Activated naive CD8-positive, alpha-beta T cell treated with anti-CD3 and anti-CD28 coated beads for 36 hours (primary cell): ENCODE measurements at places on chromosomes 4 and X. TPM values are rescaled to one million over a fixed set of nuclear protein-coding genes. Genes with fewer than 3 reads are reported as not detected.

GRCh38 chrX:14476205-14476604, 53.1 kb upstream of the GLRA2 start:
- H3K27ac ChIP-seq: no peak overlapping the region
- no peaks in the 10 kb centered on the region for H3K27me3 ChIP-seq
- H3K4me3 ChIP-seq: no peak overlapping the region

- H3K36me3 ChIP-seq: no peaks in the 10 kb centered on the region
- H3K27ac ChIP-seq: no peak within 1 kb of the TSS
- peaks cover 81% of the 10 kb centered on the region for H3K27me3 ChIP-seq
- H3K4me1 ChIP-seq: peaks cover 9% of the 10 kb centered on the region
- no peak for DNase-seq
These were observed at the start of gene HMX1 for GRCh38 chr4:8871417-8872401. TSS of gene HMX1 (minus strand) at chr4:8871839. CDS start at chr4:8871614, 225 bp downstream.

GRCh38 chr4:16884673-16885460, 13.6 kb downstream of the LDB2 start:
- H3K4me3 ChIP-seq: no peak overlapping the region

GRCh38 chr4:89316211-89316610, 8.6 kb upstream of the GPRIN3 start:
- H3K36me3 ChIP-seq: no peaks in the 10 kb centered on the region
- no peak overlapping the region for H3K4me3 ChIP-seq

DNA sequence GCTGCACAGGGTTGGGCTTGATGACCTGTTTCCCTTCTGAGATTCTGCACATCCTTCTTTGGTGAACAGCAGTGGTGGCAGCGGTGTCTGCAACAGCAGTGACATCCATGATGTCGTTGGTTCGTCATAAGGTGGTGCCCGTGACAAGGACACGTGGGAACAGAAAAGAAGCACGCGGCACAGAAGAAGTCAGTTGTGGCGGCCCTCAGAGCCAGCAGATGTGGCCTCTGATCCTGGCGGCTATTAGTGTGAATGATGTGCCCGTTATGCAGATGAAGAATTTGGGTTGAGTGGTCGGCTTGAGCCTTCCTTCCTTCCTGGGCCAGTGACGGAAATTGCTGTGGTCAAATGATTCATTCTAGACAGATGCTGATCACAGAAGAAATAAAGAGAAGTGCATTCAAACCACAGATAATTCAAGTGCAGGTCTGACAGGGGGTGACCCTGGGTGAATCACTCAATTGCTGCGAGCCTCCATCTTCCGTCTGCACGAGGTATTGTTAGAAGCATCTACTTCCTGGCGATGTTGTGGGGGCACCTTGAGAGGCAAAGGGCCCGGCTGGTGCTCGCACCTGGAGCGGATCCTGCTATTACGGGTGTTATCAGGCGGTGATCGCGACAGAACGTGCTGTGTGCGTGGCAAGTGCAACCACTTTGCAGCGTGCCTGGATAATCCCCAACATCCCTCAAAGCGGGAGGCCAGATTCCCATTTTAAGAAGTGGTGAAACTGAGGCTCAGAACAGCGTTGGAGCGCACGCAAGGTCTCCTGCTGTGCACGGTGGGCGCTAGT, 215.2 kb upstream of the PSAPL1 start:
- peak overlapping the region; percentile 19 for H3K4me3 ChIP-seq
- H3K27me3 ChIP-seq: peaks cover 12% of the 10 kb centered on the region
- H3K36me3 ChIP-seq: no peaks in the 10 kb centered on the region
- DNase-seq: peak; percentile 58

GRCh38 chr4:82744284-82744968, 54.2 kb downstream of the SCD5 start:
- no peak for DNase-seq
- H3K4me1 ChIP-seq: no peaks in the 10 kb centered on the region
- H3K4me3 ChIP-seq: no peak overlapping the region
- H3K27ac ChIP-seq: no peak overlapping the region

- no peaks in the 10 kb centered on the region for H3K4me1 ChIP-seq
- no peak overlapping the region for H3K27ac ChIP-seq
- H3K27me3 ChIP-seq: no peaks in the 10 kb centered on the region
- no peak for DNase-seq
These were observed 261.8 kb downstream of the CAMK2D start for GRCh38 chr4:113499696-113500095.

DNA sequence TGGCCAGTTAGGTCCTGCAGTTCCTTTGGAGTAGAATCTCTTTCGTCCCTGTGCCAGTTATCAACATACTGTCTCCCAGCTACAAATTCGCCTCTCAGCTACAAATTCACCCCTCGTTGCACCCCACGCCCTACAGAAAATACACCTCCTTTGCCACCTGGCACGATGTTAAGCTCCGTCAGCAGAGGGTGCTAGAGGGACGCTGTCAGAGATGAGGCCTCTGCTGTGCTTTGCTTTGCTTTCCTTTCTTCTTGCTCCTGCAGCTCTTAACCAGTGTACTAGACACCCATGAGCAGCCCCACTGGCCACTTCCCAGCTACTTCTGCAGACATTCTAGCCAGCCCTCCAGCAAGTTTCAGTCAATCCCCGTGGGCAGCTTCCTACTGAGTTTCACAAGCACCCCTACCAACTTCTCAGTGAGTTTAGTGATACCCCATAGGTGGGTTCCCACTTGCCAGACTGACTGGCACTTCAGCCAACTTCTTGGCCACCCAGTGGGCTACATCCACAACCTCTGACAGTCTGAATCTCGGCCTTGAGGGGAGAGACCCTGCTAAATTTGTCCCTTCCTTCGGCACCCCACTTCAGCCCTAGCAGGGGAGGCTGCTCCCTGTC, 21.8 kb downstream of the HAUS3 start:
- H3K27ac ChIP-seq: no peak overlapping the region
- no peaks in the 10 kb centered on the region for H3K27me3 ChIP-seq
- no peak overlapping the region for H3K4me3 ChIP-seq
- H3K36me3 ChIP-seq: peaks cover 3% of the 10 kb centered on the region

DNA sequence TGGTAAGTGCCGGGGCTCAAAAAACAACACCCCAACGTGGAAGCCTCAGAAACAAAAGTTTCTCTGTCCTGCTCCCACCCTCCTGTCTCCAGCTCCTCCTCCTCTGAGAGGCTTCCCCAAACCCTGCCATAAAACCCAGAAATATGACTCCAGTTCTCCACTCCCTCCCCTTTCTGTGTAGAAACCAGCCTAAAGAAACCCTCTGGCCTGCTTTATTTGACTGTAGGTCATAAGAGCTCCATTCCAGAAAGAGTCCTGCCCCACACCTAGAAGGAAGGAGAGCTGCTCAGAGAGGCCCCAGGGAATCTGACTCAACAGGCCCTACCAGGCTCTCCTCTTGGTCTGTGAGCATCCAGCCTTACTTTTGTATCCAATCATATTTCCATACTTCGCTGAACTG, 872 bp upstream of the S100P start:
- no peaks in the 10 kb centered on the region for H3K27me3 ChIP-seq
- H3K4me3 ChIP-seq: no peak overlapping the region
- H3K4me1 ChIP-seq: peaks cover 82% of the 10 kb centered on the region
- H3K27ac ChIP-seq: peak overlapping the region; percentile 62
- peaks cover 1% of the 10 kb centered on the region for H3K36me3 ChIP-seq

DNA sequence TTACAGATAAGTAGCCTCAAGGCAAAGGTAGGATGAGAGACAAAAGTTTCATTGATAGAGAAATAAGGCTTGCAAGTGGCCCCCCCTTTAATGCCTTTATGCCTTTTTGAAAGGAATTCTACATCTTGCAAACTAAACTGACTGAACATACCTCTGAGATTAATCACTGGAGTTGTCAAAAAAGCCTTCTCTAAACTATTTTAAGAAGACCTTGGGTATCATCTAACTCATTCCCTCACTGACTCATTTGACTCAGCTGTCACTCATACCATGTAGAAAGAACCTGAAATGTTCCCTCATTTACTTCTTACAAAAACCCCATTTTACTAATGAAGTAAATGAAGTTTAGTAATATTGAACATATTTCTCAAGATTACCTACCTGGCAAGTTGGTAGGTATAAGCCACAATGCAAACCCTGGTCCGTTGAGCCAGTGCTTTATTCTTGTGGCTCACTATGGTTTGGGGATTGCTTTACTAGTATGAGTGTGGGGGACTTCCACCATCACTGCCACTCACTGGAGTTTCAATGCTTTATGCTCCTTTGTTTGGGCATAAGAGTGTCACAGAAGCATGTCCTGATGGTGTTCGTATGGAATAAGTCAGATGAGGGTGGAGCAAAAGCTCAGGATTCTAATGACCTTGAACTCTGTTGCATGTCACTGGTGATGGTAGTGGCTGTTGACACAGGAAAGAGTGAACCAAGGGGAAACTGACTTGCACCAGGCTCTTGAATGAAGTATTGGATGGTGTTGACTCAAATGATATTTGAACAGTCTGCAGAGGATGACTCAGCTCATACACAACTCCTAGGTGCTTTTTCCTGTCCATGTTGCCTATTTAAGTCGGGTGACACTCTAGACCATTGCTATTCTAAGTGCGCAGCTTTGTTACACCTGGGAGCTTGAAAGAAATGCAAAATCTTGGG, 305.5 kb upstream of the EMCN start:
- H3K36me3 ChIP-seq: no peaks in the 10 kb centered on the region
- H3K27ac ChIP-seq: no peak overlapping the region
- no peak overlapping the region for H3K4me3 ChIP-seq
- DNase-seq: no peak

GRCh38 chr4:20840648-20841190, 140.5 kb downstream of the PACRGL start:
- DNase-seq: no peak
- H3K36me3 ChIP-seq: no peaks in the 10 kb centered on the region
- no peak overlapping the region for H3K4me3 ChIP-seq
- no peaks in the 10 kb centered on the region for H3K27me3 ChIP-seq

DNA sequence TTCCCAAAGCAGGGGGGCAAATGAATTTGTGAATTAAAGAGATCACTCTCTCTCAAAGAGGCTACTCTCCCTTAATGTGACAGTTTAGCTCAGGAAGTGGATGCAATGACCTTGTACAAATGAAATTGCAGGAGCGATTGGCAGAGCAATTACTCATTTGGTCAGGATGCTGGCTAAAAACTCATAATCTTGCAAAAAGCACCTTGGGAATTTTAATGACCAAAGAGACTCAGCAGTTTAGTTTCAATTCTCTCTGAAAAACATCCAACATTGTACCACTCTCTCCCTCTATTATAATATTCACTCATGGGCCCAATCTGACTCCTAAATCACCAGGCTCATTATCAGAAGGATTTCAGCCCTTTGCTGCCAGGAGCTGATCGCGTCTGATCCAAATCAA, 26.1 kb downstream of the PDGFC start:
- no peak for DNase-seq
- no peaks in the 10 kb centered on the region for H3K4me1 ChIP-seq
- H3K27ac ChIP-seq: no peak overlapping the region
- H3K4me3 ChIP-seq: no peak overlapping the region
- H3K27me3 ChIP-seq: no peaks in the 10 kb centered on the region

- H3K27ac ChIP-seq: no peak overlapping the region
- peaks cover 4% of the 10 kb centered on the region for H3K27me3 ChIP-seq
- peaks cover 2% of the 10 kb centered on the region for H3K4me1 ChIP-seq
- DNase-seq: no peak
- no peak overlapping the region for H3K4me3 ChIP-seq
- H3K36me3 ChIP-seq: no peaks in the 10 kb centered on the region
These were observed 133.4 kb downstream of the ATG4A start for GRCh38 chrX:108224727-108225621.

DNA sequence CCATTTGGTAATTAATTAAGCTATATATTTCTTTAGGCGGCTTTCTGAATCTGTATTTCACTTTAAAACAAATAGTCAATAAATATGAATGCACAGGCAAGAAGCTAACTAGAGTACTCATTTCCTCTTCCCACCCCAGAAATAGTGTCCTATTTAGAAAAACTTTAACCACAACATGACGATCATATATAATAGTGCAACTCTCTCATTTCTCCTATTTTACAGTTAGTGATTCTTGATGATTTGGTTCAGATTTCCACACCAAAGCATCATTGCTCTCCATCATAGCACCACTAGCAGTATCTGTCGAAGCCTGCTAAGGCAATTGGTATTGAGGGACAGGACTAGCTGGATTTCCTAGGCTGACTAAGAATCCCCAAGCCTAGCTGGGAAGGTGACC, 184.0 kb upstream of the GALNTL6 start:
- no peak overlapping the region for H3K4me3 ChIP-seq
- no peaks in the 10 kb centered on the region for H3K27me3 ChIP-seq
- no peaks in the 10 kb centered on the region for H3K36me3 ChIP-seq
- no peak overlapping the region for H3K27ac ChIP-seq
- no peak for DNase-seq
- H3K4me1 ChIP-seq: no peaks in the 10 kb centered on the region

GRCh38 chr4:42167709-42168108, 15.3 kb upstream of the BEND4 start:
- no peak overlapping the region for H3K27ac ChIP-seq
- H3K4me3 ChIP-seq: no peak overlapping the region
- H3K27me3 ChIP-seq: peaks cover 10% of the 10 kb centered on the region
- no peak for DNase-seq
- no peaks in the 10 kb centered on the region for H3K36me3 ChIP-seq

- DNase-seq: no peak
- H3K4me1 ChIP-seq: peaks cover 2% of the 10 kb centered on the region
- H3K27ac ChIP-seq: no peak overlapping the region
- H3K4me3 ChIP-seq: no peak overlapping the region
These were observed 336.3 kb downstream of the PPP3CA start for GRCh38 chr4:101010987-101011386.

Gene CCNB3
- 0.64 TPM for total RNA-seq

Gene ALAS2
- not detected for total RNA-seq

Gene SLIT2
- total RNA-seq: not detected

Gene TRIM61
- 4.1 TPM for total RNA-seq

Gene CCDC120
- 4.3 TPM for total RNA-seq

Gene UGT2B10
- not detected for total RNA-seq

Gene PCDH19
- total RNA-seq: not detected
